B cell (primary cell): ENCODE measurements at places on chromosomes 2 and 18.

DNA sequence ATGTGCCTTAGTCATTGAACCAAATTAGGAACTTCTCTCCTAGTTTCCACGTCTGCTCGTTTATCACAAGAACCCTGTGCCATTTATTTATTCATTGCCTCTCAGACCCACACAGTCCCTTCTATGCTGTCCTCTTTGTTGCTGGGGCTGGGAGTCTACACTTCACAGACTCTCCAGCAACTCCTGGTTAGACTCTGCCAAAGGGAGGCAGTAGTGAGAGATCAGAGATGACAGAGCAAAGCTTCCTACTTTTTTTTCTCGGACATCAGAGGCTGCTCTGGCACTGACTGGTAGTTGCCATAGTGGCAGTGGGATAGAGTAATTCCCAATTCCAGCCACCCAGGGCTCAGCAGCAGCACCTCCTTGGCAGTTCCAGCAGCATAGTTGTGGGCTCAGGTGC is 277.5 kb downstream of the BCL11A start:
- no peak for DNase-seq

- DNase-seq: no peak
These were observed 71.2 kb upstream of the CAVIN2 start for GRCh38 chr2:191917967-191918651.

DNA sequence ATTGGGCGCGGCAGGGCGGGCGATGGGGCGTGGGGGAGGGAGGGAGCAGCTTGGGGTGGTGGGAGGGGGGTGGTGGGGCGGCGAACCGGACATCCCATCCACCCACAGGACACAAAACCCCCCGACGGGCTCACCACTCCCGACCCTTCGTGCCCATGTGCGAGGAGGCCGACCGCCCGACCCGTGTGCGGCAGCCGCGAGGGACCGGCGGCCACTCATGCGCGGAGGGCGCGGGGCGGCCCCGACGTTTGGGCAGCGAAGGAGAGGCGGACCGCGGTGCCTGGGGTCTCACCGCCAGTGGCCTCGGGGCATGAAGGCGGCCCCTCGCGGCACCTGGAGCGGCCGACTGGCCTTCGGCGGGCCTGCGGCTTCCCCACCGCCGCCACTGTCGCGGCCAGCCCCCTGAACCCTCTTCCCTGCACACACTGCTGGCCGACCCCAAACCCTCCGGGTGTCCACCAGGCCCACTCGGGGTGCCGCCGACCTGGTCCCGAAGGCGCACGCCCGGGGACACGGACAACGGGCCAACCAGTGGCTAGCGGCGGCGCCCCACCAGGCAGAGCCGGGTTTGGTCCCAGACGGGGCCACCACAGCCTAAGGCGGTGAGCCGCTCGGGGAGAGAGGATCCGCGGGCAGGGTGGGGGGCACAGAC is 94.6 kb upstream of the ANKRD30BL start:
- no peak for DNase-seq

DNA sequence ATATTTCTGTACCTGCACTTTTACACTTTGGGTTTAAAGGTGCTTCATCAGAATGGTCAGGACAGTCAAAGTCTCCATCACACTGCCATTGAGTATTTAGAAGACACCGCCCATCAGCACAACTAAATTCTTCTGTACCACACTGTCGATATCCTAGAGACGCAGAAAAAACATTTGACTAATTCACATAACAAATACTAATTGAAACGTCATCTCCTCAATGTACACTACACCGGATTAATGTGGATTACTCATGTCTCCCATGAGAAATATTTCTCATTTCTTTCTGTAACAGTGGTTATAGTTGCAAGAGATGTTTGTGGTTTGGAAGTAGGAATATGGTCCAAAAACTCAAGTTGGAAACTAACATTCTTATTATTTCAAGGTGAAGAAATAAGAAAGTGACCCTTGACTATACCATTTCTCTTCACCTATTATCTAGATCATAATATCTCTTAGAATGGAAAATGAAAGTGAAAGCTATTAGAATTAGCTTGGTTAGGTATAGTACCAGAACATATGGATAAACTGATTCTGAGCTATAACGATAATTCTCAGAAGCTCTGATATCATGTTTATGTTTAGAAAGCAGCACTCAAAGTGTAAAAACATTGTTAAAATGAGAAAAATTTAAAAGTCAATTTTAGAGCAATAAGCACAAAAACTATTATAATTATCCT is 1627.7 kb downstream of the LRP1B start:
- DNase-seq: no peak

DNA sequence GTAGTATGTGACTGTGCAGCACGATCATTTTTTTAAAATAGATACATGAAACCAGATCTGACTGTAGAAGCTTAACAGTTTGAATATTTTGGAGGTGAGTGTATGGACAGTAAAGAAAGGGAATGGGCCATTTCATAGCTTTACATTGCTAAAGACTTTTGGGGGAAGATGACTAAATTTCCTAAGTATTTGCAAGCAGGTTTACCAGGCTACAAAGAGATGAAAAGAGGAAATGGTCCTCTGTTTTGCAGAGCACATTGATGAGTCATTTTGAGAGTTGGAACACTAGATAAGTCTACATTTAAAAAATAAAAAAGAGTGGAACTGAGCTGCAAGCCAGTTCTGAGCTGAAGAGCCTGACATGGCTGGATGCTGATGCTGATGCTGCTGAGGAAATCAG is 115.7 kb upstream of the LRATD1 start:
- DNase-seq: no peak

- no peak for DNase-seq
These were observed 60.3 kb downstream of the CACNB4 start for GRCh38 chr2:152038441-152038958.

DNA sequence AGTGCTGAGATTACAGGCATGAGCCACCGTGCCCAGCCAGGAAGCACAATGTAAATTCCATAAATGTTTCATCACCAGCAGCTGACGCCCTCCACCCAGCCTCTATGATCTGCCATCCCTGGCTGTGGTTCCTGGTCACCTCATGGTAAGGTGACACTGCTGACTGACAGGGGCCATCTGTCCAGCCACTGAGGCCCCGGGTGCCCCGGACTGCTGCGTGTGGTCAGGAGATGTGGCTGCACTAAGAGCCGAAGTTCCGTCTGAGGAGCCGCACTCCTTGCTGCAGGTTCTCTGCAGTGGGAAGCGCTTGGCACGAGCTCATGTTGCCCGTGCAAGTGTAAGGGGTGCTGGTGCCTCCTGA is 10.9 kb downstream of the NTSR2 start:
- DNase-seq: no peak

- no peak for DNase-seq
These were observed 172.8 kb downstream of the ANTXR1 start for GRCh38 chr2:69185807-69186206.

GRCh38 chr2:117958186-117958585 is 55.7 kb downstream of the CCDC93 start:
- no peak for DNase-seq
